ENCODE measurements at places on chromosomes 3 and 15. TPM values are rescaled to one million over a fixed set of nuclear protein-coding genes. Genes with fewer than 3 reads are reported as not detected.

Gene PLA2G4D
- not detected for total RNA-seq

Gene ROBO2
- 9.6 TPM for total RNA-seq

Gene DNAH12
- not detected for total RNA-seq

Gene PLA2G4F
- total RNA-seq: not detected

Gene SOX14
- total RNA-seq: not detected

All from epithelial cell of alveolus of lung (primary cell).